ENCODE measurements at places on chromosomes 11 and 22. TPM values are rescaled to one million over a fixed set of nuclear protein-coding genes. Genes with fewer than 3 reads are reported as not detected.
A peak's percentile ranks its signal among the peaks of the same experiment; 100 is the strongest.

FGF4 gene
- not detected for total RNA-seq

GRCh38 chr22:19779011-19779421, 18.4 kb downstream of the TBX1 start:
- DNase-seq: no peak

DNA sequence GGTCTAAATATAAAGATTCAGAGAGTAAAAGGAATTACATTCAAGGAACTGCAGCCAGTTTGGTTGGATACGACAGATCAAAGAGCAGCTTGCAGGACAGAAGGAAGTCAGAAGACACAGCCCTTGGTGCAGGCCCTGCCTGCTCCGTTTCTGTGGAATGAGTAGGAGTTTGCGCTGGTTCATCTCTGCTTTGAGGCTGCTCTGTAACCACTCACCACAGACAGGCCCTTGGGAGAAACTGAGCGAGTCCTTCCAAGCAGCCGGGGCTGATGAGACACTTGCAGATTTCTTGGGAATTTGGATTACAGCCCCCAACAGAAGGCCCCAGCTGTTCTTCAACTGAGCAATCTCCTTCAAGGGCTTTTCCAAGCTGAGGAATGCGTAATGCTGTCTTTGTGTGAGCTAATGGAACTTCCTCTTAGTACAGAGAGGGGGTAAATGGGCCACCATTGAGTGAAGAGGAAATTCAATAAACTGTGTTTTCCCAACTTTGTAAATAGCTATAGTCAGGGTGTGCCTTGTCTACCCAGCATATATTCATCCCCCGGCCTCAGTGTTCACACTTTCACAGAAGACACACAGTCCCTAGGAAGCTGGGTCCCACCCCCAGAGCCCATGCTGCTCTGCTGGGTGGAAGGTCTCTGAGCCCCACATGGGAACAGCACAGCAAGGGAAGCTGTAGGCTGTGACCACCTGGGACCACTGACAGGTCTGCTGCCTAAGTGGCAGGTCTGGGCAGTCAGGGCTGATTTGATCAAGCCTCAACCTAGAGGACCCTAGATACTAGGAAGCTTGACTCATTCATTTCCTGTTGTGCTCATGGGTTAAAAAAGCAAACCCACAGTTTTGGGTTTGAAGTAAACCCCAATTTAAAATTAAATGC, 16.6 kb downstream of the IL10RA start:
- DNase-seq: peak; percentile 48

DNA sequence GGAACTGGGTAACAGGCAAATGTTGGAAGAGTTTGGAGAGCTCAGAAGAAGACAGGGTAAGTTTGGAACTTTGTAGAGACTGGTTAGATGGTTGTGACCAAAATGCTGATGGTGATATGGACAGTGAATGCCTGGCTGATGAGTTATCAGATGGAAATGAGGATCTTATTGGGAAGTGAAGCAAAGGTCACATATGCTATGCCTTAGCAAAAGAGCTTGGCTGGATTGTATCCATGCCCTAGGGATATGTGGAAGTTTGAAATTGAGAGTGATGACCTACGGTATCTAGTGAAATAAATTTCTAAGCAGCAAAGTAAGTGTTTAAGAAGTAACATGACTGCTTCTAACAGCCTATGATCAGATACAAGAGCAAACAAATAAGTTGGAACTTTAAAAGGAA, 17.8 kb downstream of the BBOX1 start:
- DNase-seq: no peak

Measured in activated T-cell treated with anti-CD3 and anti-CD28 coated beads, Interleukin-2, amount 50 U/mL, for 4 hours (primary cell).